ENCODE measurements at places on chromosomes 16 and 17.
A peak's percentile ranks its signal among the peaks of the same experiment; 100 is the strongest.

GRCh38 chr16:85473909-85474620 lies 139.1 kb upstream of the GSE1 start:
- DNase-seq = no peak

DNA sequence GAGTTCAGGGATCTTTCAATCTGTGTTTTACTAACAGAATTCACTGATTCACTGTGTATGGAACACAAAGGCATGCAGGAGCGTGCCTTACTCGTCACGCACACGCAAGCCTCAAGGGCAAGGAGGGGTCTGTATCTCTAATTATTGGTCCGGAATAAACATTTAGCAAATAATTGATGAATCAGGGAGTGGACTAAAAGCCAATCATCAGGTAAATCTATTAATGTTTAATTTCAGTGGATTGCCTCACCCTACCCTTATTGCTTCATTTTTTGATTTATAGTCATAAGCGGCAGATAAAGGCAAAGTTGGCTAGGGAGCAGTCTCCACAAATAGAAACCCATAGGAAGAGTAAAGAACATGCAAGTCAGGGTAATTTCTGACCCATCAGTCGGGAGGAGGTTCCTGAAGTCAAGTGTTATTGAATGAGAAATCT lies 7.4 kb upstream of the HSD17B2 start:
- DNase-seq = no peak

DNA sequence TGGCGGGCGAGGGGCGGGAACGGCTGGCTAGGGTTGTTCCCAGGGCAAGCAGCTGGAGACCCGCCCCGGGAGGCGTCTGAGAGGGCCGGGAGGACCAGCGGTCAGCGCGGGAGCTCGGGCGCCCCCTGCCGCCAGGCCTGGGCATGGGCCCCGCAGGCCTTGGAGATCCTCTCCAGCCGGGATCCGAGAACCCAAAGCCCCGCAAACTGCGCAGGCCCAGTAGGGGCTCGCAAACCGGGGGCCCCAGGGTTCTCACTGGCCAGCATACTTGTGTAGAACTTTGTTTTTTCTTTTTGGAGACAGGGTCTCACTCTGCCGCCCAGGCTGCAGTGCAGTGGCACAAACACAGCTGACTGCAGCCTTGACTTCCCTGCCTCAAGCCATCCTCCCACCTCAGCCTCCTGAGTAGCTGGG lies 20.8 kb upstream of the ZNF423 start:
- no peak for DNase-seq

GRCh38 chr16:50474138-50474537 lies 74.1 kb upstream of the NKD1 start:
- no peak for DNase-seq

DNA sequence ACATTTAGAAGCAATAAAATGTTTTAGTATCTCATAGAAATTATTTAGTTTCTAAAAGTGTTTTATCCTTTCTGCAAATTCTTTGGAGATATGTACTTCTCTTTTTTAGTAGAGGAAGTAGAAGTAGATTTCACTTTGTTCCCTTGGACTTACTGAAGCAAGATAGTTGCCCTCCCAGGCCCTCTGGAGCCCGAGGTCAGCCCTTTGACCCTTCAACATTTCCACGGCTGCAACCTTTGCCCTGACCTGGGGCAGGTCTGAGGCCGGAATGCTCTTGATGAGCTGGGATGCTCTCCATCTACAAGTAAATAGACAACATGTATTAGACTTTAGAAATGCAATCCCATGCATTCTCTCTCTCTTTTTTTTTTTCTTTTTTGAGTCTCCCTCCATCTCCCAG lies 167.5 kb downstream of the CDK5R1 start:
- no peak for DNase-seq

DNA sequence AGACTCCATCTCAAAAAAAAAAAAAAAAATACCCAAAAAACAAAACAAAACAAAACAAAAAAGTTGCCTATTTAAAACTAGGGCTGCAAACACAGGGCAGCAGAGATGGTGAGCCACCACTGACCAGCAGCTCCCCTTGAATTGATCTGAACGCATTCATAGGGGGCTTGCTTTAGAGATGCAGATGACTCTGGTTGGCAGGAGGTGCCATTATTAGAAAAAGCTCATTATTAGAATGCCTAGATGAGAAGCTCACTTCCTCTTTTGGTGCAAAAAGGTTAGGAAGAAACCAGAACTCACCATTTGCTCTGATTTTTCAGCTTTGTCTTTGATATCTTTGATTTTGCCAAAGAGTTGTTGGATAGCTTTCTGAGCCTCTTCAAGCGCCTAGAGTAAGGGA lies 53.1 kb downstream of the VPS53 start:
- no peak for DNase-seq

DNA sequence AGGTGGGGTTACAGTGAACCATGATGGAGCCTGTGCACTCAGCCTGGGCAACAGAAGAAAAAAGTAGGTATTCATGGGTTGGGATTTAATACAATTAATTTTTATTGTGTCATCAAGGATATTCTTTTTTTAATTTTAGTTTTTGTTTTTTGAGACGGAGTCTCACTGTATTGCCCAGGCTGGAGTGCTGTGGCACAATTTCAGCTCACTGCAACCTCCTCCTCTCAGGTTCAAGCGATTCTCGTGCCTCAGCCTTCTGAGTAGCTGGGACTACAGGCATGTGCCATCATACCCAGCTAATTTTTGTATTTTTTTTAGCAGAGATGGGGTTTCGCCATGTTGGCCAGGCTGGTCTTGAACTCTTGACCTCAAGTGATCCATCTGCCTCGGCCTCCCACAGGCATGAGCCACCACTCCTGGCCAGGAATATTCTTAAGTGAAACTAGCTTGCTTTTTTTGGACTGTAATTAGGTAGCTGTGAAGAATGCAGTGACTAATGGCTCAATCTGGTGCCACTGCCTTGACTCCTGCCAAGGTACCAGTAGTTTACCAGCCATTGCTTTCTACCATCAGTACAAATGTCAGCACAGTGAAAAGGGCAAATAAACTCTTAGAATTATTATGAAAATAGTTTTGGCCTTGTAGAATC lies 4.8 kb downstream of the PPM1D start:
- no peak for DNase-seq

DNA sequence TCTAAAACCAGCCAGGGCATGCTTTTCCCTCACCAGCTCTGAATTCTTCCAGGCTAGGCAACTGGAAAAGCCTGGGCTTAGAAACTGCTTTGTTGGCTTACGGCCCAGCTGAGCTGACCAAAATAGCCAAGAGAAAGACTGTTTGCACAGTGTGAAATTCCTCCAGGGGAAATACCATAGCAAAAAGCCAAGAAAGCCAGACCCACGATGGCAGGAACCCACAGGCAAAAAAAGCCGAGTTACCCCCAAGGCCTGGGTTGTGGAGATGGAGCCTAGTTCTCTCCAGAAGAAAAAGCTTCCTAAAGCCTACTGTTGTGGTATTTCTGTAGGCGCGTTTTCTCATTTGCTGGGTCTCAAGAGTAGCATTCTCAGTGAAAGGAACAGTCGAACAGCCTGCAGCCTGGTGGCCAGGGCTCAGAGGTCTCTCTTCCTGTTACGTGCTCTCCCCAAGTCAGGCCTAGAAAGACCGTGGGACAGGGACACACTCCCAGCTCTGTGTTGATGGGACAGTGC lies 9.2 kb downstream of the SP2 start:
- no peak for DNase-seq

DNA sequence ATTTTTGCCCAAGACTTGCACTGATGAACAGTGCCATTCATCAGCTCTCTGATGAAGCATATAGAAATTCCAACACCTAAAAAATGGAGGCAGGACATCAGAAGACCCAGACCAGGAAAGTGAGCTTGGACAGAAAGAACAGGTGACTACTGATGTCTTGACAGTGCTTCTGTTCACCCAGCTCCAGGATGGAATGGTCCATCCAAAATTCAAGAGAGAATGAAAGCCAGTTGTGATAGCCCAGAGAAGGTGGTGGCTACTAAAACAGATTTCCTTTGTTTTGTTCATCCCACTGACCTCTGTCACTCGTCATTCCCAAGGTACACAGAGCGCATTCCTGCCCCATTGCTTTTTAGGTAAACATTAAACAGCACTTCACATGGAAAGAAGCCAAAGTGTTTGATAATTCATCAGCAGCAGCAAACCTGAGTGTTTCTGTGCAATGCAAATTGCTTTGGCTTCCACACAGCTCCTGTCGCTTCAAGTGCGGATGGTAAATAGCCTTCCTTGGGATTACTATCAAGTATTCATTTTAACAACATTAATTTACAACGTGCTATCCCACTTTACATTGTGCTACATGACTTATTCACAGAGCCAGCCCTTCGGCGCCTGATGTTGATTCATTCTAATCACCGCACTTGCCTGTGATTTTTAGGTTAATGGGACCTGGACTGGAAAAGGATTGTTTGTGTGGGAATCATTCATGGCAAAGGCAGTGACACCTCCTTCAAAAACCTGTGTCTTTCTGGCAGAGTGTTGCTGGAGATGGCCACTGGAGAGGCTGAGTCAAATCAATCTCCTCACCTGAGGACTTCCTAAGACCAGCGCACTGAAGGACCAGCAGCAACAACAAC lies 65.1 kb upstream of the TOX3 start:
- no peak for DNase-seq

DNA sequence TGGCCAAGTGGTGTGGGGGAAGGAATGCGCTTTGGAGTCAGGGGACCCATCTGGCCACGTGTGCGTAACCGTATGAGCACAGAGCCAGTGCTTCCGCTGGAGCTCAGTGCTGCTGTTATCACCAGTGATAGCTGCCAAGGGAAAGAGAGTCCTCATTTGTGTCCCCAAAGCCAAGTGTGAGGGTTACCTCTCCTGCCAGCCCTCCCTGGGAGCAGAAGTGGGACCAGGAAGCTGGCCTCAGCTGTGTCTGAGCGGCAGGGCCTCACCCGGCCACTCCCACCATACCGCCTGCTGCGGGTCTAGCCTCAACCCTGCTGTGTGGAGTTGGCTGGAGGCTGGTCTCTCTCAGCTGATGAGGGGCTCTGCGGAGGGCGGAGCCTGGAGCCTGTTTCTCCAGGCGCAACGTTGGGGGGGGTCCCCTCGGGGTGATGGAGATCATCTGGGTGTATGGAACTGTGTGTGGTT lies 44.5 kb downstream of the MEAK7 start:
- no peak for DNase-seq

- DNase-seq = no peak
Observed at GRCh38 chr17:59638553-59638952, 18.9 kb downstream of the CLTC start.

DNA sequence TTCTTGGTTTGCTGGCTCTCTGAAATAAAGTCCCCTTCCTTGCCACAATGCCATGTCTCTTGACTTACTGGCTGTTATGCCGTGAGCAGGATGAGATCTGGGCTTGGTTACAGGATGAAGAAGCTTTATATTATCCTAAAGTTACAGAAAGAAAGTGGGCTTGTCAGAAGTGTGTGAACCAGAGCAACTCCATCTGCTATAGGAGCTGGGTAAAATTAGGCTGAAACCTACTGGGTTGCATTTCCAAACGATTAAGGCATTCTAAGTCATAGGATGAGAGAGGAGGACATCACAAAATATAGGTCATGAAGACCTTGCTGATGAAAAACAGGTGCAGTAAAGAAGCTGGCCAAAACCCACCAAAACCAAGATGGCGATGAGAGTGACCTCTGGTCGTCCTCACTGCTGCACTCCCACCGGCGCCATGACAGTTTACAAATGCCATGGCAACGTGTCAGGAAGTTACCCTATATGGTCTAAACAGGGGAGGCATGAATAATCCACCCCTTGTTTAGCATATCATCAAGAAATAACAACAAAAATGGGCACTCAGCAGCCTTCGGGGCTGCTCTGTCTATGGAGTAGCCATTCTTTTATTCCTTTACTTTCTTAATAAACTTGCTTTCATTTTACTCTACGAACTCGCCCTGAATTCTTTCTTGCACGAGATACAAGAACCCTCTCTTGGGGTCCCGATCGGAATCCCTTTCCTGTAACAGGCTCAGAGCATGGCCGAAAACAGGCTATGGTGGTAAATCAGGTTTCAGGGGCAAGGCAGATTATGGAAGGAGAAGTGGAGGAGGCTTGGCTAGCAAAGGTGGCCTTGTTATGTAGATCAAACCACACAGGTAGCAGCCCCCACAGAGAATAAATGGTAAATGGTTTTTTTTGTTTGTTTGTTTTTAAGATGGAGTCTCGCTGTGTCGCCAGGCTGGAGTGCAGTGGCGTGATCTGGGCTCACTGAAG lies 81.3 kb upstream of the C16orf82 start:
- no peak for DNase-seq

DNA sequence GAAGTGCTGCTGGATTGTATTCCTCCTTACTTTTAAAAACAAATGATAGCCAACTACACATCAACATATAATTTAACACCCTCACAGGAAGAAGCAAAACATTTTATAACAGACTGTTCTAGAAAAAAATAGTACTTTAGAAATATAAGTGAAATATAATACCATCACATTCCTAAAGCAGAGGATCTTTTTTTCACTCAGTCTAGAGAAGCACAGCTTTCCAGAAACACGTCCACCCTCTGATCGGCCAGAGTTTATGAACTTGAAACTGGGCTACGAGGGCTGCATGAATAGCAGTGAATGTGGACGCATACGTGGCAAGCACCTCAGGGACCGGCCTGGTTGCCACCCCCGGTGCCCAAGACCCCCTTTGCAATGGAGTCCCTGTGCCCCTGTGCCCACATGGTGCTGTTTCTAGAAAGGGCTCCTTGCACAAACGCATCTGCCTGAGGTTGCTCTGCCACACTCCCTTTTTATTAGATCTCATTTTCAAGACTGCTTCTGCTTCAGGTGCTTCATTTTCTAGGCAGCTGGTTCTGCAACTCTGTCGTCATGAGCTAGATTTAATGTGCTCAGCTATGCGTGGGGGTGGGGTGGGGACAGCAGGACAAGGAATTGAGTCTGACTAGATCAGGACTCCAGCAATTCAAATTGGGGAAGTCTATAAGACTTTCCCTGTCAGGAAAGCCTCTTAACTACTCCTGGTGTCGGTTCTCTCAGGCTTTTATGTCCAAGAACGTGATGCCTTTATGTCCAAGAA lies 29.1 kb upstream of the ERN1 start:
- no peak for DNase-seq

- DNase-seq = no peak
Observed at GRCh38 chr17:40597556-40598300, 32.5 kb upstream of the CCR7 start.

- DNase-seq = no peak
Observed at GRCh38 chr17:5499476-5500231, 13.3 kb downstream of the MIS12 start.

DNA sequence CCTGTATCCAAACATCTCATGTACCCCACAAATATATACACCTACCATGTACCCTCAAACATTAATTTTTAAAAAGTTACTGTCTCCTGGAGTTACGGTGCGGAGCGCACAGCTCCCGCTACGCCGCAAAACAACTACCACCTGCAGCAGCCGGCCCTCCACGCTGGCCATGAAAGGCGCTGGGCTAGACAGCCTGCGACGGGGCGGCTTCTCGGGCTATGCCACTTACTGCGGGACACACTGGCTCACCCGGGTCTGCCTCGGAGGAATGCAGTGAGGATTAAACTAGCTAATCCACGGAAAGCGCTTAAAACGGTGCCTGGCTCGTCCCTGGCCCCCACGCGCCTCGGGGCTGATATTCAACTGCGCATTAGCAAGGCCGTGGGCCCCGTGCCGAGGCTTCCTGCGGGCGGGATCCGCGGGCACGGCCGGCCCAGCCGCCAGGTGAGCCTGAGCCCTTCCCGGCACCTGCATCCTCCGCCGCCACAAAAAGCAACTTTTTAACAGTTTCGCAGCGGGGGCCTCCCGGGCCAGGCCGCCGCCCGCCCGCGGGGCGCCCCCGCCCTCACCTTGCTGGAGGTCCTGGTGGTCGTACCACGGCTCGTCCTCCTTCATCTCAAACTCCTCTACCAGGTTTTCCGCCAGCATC lies 633 bp downstream of the CDR2 start:
- peak; percentile 41 for DNase-seq

GRCh38 chr16:10678655-10679054 lies 16.1 kb downstream of the TEKT5 start:
- DNase-seq = no peak

GRCh38 chr17:58341861-58342475 lies 10.0 kb downstream of the SUPT4H1 start:
- peak; percentile 25 for DNase-seq

Measured in CD4-positive, alpha-beta T cell treated with Interleukin-12 subunit alpha and Interleukin-12 subunit beta, for 1 hour (primary cell).